Right renal cortex interstitium (tissue), 3 donors: ENCODE measurements at places on chromosomes 7 and 10. TPM values are rescaled to one million over a fixed set of nuclear protein-coding genes. Genes with fewer than 3 reads are reported as not detected.

GRCh38 chr7:36896418-36896817 is 172.1 kb upstream of the AOAH start:
- DNase-seq, result no peak

- DNase-seq, result no peak
Observed at GRCh38 chr7:126685018-126685573, 567.6 kb downstream of the GRM8 start.

- DNase-seq, result no peak
Observed at GRCh38 chr7:158094046-158094445, 493.6 kb downstream of the PTPRN2 start.

- DNase-seq, result no peak
Observed at GRCh38 chr7:97381815-97382554, 264.5 kb downstream of the SDHAF3 start.

- DNase-seq, result no peak
Observed at GRCh38 chr10:91022924-91023699, 102.2 kb upstream of the ANKRD1 start.

DNA sequence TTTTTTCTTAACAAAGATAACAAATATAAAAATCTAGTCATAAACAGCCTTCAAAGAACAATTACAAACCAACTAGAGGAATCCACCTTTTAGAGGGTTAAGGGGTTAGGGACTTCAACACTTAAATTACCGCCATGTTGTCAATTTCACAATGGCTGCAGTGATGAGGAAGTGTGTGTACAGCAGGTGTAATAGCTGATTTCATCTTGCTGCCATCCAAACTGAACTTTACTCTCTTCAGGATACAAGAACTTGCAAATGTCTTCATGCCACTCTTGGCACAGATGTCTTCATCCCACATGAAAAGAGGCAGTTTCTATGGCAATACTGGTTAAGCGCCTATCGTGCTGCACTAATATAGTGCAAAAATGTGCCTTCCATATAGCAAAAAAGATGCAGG is 401.0 kb downstream of the PHF14 start:
- no peak for DNase-seq

DNA sequence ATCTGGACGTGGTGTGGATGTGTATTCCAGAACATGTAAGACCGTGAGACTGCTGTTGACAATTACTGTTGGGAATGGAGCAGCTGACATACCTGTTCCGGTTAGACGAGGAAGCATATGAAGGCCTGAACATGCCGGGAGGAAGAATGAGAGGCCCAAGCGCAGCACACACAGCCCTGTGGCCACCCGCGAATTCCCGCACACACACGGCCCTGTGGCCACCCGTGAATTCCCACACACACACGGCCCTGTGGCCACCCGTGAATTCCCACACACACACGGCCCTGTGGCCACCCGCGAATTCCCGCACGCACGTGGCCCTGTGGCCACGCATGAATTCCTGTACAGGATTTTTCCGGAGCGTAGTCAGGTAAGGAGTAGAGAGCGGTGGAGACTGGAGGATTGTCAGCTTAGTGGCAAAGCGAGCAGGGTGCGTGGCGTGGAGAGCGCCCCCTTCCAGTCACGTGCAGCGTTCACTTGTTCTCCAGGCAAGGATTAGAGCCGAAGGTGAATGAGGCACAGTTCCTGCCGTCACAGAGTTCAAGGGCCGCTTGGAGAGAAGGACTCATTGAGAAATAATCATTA is 9.5 kb upstream of the SUN1 start:
- DNase-seq, result no peak

DNA sequence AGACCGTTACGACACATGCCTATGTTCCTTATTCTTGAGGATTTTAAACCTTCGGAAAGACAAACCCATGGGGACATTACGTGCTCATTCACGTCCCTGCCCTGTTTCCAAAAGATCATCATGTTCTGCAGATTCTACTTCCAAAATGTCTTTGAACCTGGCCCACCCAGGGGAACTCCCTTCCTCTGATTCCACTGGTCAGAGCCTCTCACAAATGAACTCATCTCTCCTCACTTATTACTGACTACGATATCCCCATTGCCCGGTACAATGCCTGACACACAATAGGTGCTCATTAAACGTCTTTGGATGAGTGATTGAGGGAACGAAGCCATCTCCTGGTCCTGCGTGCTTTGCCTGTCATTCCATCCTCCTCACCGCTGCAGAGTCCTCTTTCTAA is 168.3 kb upstream of the RNF32 start:
- DNase-seq, result no peak

DNA sequence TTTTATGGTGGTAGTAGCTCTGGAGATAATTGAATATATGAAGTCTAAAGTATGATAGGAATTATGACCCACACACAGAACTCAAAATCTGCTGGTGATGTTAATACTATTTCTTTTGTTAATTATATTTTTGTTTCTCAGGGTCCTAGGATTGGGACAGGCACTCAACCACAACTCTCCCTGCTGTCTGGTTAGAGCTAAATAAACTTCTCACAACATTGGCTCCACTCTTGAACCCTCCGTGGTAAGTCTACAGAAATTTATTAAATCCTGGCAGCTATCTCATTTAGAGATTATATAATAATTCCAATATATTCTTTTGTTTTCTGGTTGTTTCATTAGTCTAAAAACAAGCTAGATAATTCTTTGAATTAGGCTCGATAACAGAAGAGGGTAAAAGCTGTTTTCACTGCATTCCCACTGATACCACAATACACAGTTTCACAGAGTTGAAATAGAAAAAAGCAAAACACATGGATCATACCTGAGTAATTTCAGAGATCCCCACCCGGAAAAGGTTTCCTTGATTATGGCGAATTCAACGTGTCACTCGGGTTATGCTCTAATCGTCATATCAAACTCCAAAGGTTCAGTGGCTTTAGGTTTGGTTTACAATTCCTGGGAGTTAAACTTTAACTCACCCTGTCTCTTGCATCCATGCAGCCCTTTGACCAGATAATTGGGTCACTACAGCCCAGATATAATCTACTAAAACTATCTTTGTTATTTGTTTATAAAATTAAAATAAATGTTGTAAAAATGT is at the start of gene A1CF:
TSS of gene A1CF (minus strand) at position 531 of the 763 bp plus-strand sequence. CDS start 25,687 bp downstream, outside the sequence.
- DNase-seq, result no peak

GRCh38 chr10:11893749-11894278 is 70.7 kb downstream of the PROSER2 start:
- no peak for DNase-seq

GRCh38 chr7:129914536-129915272 is 38.1 kb downstream of the UBE2H start:
- no peak for DNase-seq

GRCh38 chr10:6135039-6135438 is 46.2 kb downstream of the RBM17 start:
- DNase-seq, result no peak

DNA sequence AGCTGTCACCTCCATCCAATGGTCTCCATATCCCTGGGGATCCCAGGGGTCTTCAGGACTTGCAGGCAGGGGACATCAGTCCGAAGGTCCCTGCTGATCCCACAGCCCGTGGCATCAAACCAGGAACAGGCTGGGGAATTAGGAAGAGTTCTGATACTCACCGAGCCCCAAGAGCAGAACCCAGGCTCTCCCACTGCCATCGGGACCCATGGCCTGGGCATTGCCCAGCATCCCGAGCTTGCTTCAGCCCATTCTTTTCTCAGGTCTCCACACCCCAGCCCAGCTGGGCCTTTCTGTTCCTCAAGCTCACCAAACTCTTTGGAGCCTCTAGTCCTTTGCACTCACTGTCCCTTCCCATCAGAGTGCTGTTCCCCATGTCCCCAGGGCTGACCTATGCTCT is 280.9 kb downstream of the GRID1 start:
- no peak for DNase-seq

DNA sequence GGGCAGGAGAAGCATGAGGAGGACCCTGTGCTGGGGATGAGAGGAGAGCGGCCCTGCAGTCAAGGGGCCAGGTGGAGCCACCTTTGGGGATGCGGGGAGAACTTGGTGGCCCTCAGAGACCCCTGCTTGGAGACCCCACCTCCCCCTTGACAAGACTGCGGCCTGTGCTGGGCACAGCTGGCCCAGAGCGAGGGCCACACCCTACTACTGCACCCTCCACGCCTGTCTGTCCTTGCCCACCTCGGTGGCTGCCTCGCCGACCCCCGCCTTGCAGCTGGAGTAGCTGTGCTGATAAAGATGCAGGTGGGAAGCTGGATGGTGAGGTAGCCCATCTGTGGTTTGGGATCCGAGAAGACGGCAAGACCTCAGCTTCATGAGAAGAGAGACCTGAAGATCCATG is 186.8 kb downstream of the MGMT start:
- DNase-seq, result no peak

GRCh38 chr7:133688483-133689239 is 435.8 kb downstream of the EXOC4 start:
- DNase-seq, result no peak

GRCh38 chr7:92135052-92135889 is 994 bp upstream of the CYP51A1 start:
- DNase-seq, result peak; percentile 33

DNA sequence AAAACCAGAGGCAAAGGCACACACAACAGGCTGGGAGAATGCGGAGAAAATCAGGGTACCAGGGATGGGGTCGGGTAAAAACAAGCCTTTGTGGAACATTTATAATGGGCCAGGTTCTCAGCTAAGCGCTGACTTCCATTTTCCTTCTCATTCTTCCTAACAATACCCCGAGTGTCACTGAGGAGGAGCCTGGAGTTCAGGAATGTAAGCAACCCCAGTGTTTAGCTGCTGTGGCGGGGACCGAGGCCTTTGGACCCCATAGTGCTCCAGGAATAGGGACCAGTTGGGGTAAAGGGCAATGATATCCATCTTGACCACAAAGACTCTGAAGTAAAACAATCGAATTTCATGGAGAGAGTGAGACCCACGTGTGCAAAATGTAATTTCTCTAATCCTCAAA is 34.2 kb downstream of the GRB10 start:
- no peak for DNase-seq

- no peak for DNase-seq
Observed at GRCh38 chr7:132516042-132516840, 60.0 kb downstream of the PLXNA4 start.

DNA sequence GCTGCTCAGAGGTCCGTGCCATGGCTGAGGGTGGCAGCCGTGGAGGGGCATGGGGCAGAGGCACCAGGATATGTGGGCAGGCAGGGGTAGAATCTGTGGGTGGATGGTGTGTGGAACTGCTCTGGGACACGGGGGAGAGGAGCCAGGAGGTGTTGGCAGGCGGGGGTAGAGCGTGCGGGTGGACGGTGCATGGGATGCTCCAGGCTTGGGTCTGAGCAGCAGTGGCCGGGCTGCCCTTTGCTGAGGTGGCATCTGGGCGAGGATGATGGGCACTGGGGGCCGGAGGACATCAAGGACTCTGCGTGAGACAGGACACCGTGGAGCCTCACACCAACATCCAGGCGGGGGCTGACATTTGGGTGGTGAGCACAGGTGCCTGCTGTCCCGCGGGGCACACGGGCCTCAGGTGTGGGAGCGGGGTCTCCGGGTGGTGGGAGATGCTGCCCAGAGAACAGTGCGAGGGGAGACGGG is 46.2 kb downstream of the JAKMIP3 start:
- DNase-seq, result no peak

GRCh38 chr7:50352282-50352681 is 47.8 kb downstream of the IKZF1 start:
- no peak for DNase-seq

GRCh38 chr10:102106998-102107397 is 13.2 kb downstream of the LDB1 start:
- no peak for DNase-seq

DNA sequence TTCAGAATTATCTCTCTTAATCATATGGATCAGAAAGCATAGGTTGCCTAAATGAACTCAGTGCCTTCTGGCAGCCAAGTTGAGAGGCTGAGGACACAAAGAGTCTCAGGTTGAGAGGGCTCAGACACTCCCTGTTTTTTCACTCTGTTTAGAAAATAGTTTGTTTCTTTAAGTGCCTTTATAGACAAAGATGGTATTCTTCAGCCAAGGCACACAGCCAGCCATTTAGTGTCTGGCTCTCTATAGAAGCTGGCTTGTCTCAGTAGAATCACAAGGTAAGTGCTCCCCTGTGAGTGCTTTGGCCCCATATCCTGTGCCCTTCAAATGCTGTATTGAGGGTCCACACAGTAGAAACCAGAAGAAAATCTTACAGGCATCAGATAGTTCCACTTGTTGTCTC is 3.6 kb downstream of the GPR158 start:
- DNase-seq, result no peak

The DNAJB12 gene
- polyA plus RNA-seq, result 28.6 TPM

The NKX2-3 gene
- not detected for polyA plus RNA-seq

The HOXA7 gene
- polyA plus RNA-seq, result 26.1 TPM

The GSTK1 gene
- polyA plus RNA-seq, result 214 TPM
